Activated naive CD4-positive, alpha-beta T cell (primary cell): ENCODE measurements at places on chromosomes 2 and 18.

DNA sequence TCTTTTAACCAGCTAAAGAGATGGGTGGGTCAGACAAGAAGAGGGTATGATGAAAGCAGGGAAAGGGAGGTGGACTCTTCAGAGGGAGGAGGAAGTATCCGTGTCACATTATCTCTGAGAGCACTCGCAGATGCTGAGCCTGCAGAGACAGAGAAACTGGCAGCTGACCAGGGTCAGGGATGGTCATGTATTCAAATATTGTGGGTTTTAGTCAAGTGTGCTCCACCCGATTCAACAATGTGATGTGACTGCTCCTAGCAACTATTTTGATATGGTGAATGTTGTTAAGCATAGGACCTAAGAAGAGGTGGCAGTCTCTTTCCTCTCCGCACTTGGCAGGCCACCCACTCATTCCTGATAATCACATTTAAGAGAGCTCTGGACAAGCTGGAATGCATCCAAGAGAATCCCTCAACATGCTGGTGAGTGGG is 1.3 kb upstream of the CLIP4 start:
- no peak for DNase-seq

DNA sequence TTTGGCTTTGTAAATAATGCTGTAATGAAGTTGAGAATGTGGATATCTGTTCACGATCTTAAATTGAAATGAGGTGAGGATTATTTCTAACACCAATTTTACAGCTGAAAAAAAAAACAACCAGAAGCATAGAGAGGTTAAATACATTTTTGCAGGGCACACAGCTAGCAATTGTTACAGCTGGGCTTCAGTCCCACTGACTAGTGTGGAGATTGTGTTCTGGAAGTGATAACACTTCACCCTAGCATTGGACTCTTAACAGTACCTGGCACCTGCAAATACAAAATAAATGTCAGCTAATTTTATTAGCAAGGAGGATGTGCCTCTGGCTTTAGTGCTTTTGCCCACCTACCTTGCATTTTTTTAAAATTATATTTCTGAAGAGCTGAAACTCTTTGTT is 28.8 kb downstream of the CAVIN2 start:
- no peak for DNase-seq

DNA sequence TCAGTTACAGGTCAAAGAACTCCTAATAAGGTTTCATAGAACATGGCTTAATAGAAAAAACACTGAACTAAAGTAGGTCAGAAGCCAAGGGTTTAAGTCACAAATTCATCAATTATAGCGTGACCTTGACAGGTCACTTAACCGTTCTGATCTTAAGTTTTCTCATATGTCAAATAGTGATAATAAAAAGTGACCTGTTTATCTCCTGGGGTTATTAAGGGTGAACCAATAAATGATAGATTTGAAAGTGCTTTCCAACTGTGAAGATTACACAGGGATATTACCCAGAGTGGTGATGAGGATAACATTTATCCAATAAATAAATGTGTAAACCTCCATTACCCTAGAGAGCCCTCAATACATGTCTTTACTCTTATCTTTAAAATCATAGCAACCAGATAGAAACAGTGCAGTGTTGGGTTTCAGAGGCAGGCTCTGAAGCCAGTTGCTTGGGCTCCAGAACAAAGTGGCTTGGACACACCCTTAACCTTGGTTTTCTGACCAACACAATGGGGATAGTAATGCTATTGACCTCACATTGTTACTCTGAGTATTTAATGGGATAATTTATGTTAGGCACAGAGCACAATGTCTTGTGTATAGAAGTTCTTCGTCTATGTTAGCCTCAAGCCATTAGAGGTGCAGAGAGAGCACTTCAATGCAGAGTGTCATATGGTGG is 48.6 kb downstream of the KLHL14 start:
- DNase-seq = no peak

DNA sequence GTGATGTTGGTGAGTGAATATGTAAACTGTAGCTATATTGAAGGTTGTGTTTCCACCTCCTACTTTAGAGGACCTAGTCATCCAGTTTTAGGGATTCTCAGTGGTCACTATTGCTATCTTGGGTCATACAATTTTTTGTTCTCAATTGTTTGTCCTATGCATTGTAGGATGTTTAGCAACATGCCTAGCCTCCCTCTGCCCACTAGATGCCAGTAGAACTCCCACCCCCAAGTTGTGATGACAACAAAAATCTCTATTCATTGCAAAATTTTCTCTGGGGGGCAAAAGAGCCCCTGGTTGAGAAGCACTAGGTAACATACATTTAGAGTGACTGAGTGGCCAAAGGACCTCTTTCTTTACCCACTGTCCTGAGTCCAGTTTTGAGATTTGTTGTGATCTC is 87.3 kb downstream of the LRRTM4 start:
- no peak for DNase-seq

DNA sequence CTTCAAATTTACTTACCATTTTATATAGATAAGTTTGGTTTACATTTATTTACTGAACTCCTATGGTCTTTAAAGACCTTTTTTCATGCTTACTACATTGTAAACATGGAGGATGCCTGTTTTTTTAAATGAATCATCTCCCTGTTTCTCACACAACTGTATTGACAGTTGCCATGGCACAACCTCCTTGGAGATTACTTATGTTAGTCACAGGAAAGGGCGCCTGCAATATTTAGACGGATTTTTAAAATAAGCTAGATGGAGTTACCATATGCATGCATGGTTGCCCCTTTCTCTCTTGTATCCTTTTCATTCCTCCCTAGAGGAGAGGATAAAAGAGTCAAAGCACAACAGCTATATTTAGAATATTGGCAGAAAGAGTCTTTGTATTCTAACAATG is 34.8 kb upstream of the CCDC102B start:
- no peak for DNase-seq

GRCh38 chr2:18171191-18172139 is 293.0 kb downstream of the KCNS3 start:
- DNase-seq = no peak

DNA sequence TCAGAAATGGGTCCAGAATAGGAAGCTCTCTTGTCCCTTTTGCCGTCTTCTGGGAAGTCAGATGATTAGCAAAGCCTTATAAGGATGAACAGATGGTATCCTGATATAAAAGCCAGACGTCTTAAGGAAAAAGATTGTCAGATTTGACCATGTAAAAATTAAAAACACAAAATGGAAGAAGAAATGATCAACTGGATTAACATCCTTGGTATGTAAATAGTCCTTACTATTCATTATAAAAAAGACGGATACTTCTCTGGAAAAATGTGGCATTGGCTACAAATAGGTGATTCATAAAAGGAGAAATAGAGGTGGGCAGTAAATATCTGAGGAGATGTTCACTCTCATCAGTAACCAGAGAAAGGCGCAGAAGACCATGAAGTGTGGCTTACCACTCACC is 33.7 kb upstream of the SCLY start:
- DNase-seq = no peak

DNA sequence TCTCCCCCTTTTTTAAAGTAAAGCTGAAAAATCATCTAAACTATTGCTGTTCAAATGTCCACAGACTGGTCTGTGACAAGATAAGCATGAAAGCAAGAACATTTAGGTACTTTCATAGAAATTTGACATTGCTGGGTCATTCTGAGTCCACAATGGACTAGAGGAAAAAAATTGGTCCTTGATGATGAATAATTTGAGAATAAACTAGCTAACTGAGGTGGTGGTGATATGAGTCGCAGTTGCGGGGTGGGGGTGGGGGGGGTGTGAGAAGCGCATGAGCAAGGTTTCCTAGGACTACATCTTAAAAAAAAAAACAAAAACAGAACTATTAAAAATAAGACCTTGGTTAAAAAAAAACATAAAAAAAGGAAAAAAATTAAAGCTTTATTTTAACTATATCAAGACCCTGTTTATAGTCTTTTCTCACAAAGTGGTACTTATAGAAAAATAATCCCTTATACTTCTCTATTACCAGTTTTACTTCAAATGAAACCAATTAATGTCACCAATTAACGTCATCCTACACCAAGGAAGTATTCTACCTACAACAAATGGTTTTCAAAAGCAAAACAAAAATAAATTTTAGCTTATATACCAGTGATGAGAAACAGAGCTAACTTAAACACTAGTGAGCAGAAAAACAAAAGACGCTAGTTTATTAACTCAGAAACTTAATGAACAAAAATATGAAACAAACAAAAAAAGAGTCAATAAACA is 88.1 kb downstream of the ASXL2 start:
- DNase-seq = no peak

DNA sequence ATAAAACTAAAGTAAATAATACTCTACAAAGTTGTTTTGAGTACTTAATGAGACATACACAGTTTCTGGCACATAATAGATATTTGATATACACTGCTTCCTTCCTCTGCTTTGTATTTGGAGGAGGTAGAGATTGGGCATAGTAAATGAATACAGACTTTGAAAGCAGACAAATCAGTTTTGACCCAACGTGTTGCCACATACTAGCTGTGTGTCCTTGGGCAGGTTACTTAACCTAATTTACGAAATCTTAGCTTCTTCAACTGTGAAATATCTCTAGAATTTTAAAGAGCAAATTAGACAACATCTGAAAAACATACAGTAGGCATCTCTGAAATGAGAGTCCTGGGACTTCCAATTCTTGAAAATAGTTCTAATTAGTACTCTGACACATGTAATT is 425.4 kb downstream of the TGIF1 start:
- DNase-seq = no peak

- no peak for DNase-seq
These were observed 10.4 kb downstream of the SLC4A3 start for GRCh38 chr2:219637842-219638185.

DNA sequence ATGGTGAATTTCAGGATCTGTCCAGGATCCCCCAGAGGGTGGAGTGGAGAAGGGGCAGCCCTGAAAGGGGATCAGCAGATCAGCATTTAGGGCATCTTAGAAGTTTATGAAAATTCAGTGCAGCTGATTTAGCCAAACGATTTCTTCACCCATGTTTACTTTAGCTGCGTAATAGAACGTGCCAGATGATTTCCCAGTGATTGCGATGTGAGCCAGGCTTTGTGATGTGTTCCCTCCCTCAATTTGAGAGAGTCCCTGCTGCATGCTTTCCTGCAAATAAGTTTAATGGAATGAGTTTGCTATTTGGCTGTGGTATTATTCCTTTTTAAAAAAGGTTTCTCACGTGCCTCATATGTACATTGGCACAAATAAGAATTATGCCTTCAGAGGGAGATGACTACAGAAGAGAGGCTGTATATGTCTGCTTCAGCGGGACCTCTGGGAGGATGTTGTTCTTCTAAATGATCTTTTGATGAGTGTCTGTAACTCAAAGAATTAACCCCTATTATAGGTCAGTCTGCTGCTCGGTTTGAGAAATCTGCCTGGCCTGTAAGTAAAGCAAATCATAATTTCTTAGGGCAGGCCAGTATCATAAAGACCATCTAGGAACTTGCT is 111.9 kb downstream of the MRO start:
- DNase-seq = no peak

GRCh38 chr2:101082998-101083397 is 68.2 kb downstream of the TBC1D8 start:
- no peak for DNase-seq

DNA sequence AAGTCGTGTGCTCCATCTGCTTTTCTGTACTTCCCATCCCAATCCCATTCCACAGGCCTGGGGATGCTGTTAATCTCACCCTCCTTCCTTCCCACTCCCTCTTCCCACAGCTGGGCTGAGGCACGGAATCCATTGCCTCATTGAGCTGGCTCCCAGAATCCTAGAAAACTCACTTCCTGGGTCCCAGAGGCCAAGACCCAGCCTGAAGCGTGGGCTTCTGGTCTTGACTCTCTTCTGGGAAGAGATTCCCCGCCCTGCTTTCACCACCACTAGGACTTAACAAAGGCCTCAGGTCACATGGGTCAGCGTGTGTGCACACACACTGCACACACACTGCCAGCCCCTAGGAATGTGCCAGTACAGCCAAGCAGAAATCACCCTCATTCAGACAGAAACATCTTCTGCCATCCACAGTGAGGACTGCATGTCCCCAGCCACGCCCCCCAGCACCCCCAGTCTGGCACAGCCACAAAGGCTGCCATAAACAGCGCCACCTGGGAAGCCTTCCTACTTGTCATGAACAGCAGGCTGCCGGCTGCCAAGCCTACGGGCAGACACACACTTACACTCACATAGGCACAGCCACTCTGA is 165.8 kb downstream of the TNS1 start:
- DNase-seq = no peak

- DNase-seq = no peak
These were observed 31.6 kb upstream of the GPR155 start for GRCh38 chr2:174518395-174518794.

GRCh38 chr18:69992776-69993175 is 45.1 kb upstream of the CD226 start:
- no peak for DNase-seq
